CD8-positive, alpha-beta T cell (primary cell): ENCODE measurements at places on chromosomes 4 and X.

GRCh38 chr4:55297346-55297745 lies 48.7 kb upstream of the SRD5A3 start:
- DNase-seq, result no peak

DNA sequence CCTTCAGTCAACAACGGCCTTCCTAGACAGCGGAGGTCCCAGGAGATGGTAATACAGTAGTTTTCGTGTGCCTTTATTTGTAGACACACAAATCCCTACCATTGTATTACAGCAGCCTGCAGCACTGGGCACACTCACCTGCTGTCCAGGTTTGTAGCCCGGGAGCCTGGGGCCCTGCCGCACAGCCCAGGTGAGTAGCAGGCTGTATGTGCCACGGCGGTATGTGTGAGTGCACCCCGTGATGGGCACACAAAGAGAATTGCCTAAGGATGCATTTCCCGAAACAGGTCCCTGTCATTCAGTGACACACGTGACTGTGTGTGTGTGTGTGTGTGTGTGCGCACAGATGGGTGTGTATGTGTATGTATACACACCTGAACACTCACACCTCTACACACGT lies 8.1 kb upstream of the SLC25A6 start:
- no peak for DNase-seq

- DNase-seq, result no peak
Observed at GRCh38 chr4:6917461-6918271, 8.0 kb downstream of the TBC1D14 start.

- no peak for DNase-seq
Observed at GRCh38 chrX:49227726-49228125, 5.4 kb downstream of the CACNA1F start.
